ENCODE measurements at places on chromosomes 4 and X. TPM values are rescaled to one million over a fixed set of nuclear protein-coding genes. Genes with fewer than 3 reads are reported as not detected.

- peaks cover 23% of the 10 kb centered on the region for H3K4me1 ChIP-seq
- H3K27me3 ChIP-seq, result no peaks in the 10 kb centered on the region
- H3K27ac ChIP-seq, result peak overlapping the region; percentile 72
- no peak for DNase-seq
- peak overlapping the region; percentile 79 for H3K4me3 ChIP-seq
- no peaks in the 10 kb centered on the region for H3K36me3 ChIP-seq
Measured at GRCh38 chr4:74098427-74098994, 484 bp downstream of the CXCL2 start.

The IQSEC2 gene
- total RNA-seq, result 20.5 TPM

The PLS3 gene
- total RNA-seq, result 78.9 TPM

- no peak overlapping the region for H3K27ac ChIP-seq
- no peak overlapping the region for H3K4me3 ChIP-seq
- no peaks in the 10 kb centered on the region for H3K27me3 ChIP-seq
- H3K4me1 ChIP-seq, result no peaks in the 10 kb centered on the region
Measured at GRCh38 chr4:166518315-166518714, 645.3 kb downstream of the TLL1 start.

DNA sequence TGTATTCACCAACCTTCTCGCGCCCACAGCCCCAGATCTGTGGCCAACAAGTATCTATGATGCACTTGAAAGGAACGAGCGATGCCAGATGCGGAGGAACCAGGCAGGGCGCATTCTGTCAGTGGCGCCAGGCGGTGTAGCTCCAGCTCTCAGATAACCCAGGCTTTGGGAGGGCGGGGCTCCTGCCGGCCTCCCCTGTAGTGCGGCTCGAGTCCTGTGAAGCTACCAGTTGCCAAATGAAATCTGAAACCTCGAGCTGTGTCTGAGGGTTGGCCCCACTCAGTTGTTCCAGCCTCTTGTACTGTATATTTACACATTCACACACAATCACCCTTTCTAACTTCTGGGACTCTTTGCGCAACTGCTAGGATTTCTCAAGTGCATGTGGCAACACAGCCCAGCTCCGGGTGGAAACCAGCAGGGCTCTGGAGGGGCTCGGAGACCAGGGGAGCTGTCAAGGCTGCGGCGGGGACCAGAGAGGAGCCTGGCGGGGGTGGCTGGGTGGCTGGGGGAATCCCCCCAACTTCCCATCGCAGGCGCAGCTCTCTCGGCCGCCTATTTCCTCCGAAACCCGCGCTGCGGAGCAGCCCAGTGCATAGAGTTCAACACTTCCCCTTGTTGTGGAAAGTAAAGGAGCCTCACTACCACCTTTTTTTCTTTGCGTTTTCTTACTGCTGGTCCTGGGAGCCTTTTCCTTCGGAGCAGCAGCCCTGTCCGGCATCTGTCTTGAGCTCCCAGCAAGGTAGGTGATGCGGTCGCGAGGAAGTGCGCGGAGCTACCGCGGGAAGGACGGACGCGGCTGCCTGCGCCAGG lies at the start of gene ARHGAP24:
Gene ARHGAP24, plus strand, starts transcription at position 333 of the 813 bp plus-strand sequence.
- peaks cover 33% of the 10 kb centered on the region for H3K27me3 ChIP-seq
- peak within 1 kb of the TSS; percentile 68 for H3K27ac ChIP-seq

DNA sequence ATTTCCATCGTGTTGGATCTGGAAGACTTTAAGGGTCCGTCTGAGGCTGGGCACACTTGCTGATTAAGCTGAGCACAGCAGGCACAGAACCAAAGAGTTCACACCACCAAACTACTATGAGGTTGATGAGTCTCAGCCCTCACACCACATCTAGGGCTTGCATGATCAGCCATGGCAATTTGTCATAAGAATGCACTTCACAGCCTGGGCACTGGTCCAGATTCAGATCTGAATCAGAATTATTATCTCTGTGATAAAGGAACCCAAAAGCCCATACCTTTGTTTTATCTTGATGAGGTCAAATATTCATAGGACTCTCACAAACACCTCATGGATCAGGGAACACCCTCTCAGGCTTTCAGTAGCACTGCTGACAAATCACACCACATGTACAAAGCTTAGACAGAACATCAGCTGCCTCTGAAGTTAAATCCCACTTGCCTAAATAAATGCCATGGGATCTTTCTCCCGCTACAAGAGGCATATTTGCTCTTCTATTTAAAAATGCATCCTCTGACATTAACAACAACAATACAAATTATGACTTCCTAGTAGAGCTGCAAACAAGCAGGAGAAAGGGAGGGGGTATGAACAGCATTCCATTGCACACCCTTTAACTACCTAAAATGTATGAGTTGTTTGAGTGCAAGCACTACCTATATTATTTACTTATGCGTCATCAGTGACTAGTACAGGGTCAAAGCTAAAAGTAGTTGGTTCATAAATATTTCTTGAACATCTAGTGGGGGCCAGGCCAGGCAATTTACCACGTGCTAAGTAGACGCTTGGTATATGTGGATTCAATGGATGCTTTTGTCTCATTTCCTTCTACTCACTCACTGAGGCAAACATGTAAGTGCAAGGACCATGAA lies 186.3 kb upstream of the FGF13 start:
- H3K27ac ChIP-seq, result no peak overlapping the region
- H3K36me3 ChIP-seq, result no peaks in the 10 kb centered on the region
- no peaks in the 10 kb centered on the region for H3K4me1 ChIP-seq
- H3K4me3 ChIP-seq, result no peak overlapping the region
- DNase-seq, result no peak

The PCDH10 gene
- 0.42 TPM for total RNA-seq

DNA sequence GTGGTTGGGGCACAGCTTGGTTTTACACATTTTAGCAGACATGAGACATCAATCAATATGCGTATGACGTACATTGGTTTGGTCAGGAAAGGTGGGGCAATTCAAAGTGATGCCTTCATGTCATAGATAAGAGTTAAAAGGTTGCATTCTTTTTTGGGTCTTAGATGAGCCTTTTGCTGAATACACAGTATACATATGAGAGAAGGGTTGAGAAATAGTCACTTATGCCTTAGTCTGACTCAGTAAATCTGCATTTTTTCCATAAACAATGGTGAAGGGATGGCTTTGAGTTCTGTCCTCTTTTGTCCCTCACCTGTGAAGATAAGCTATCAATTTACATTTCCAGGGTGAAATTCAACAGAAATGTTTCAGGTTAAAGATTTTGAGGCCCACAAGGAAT lies 43.9 kb upstream of the UGT2B15 start:
- DNase-seq, result no peak
- no peak overlapping the region for H3K27ac ChIP-seq
- H3K4me3 ChIP-seq, result no peak overlapping the region
- no peaks in the 10 kb centered on the region for H3K27me3 ChIP-seq
- no peaks in the 10 kb centered on the region for H3K4me1 ChIP-seq

The TLL1 gene
- total RNA-seq, result 8.3 TPM

DNA sequence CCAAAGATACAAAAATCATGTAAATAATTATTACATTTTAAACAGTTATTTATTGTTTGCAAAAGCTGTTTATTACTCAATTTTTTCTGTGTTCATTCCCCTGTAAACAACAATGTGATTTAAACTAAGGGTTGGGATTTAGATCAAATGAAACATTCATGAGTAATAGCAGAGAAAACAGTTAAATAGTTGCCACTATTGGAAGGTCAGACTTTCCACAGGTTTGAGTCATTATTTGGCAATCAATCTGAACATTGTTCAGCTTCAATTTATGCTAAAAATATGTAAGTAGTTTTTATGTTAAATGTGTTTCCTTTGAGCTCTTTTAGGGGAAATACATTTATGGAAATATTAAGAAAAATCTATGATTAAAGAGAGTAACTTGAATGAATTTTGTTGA lies 144.9 kb downstream of the STIM2 start:
- no peak for DNase-seq
- no peaks in the 10 kb centered on the region for H3K27me3 ChIP-seq
- H3K36me3 ChIP-seq, result no peaks in the 10 kb centered on the region
- no peak overlapping the region for H3K4me3 ChIP-seq
- peaks cover 15% of the 10 kb centered on the region for H3K4me1 ChIP-seq

The UGT2B10 gene
- not detected for total RNA-seq

DNA sequence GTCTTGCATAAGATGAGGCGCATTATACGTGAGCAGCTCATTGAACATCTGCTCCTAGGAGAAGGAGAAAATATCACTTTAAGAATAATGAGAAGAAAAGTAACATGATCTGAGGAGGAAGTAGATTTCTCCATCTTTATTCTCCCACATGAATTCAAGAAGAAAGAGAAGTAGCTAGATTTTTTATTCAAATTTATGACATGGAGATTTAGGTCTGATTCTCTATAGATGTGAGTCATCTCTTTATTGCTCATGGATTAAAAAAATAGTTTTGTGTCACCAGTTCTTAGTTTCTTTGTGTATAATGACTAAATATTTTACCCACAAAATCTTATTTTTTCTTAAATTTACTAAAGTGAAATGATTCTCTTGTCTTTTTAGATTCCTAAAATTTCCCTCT lies 40.4 kb downstream of the HPGDS start:
- H3K27me3 ChIP-seq, result no peaks in the 10 kb centered on the region
- H3K36me3 ChIP-seq, result no peaks in the 10 kb centered on the region
- DNase-seq, result no peak

- H3K27me3 ChIP-seq, result no peaks in the 10 kb centered on the region
- no peaks in the 10 kb centered on the region for H3K36me3 ChIP-seq
- peak overlapping the region; percentile 24 for H3K27ac ChIP-seq
- no peak overlapping the region for H3K4me3 ChIP-seq
Measured at GRCh38 chr4:147714575-147715401, 17.1 kb upstream of the ARHGAP10 start.

DNA sequence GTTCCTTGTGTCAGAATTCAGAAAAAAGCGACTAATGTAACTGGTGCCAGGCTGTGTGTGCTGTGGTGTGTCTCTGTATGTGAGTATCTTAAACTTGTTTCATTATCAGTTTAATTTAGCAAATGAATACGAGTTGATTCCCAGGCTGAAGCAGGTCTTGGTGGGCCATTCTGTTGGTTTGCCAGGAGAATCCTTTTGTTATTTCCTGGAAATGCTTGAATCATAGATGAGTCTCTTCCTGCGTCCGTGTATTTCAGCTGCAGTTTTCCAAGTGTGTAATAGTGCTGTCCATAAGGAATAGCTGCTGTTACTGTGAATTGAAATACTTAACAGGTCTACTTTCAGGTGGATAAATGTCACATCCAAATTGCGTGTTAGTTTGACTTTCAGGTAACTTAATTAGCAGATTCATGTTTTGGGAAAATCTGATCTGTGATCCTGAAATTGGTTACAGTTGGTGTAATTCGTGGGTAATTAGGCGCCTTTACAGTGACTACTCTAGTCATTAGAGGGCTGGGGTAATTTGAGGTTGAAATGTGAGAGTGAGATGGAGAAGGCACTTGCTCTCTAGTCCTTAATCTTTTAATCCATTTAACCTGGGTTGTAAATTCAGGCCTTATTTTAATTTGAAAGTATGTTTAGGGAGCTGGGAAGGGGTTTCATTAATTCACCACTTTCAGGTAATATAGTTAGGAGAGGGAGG lies 23.8 kb downstream of the TMEM131L start:
- H3K27me3 ChIP-seq, result no peaks in the 10 kb centered on the region
- H3K27ac ChIP-seq, result no peak overlapping the region
- peaks cover 47% of the 10 kb centered on the region for H3K4me1 ChIP-seq

- no peaks in the 10 kb centered on the region for H3K27me3 ChIP-seq
- H3K4me1 ChIP-seq, result peaks cover 13% of the 10 kb centered on the region
- DNase-seq, result peak; percentile 60
- H3K27ac ChIP-seq, result no peak overlapping the region
- no peaks in the 10 kb centered on the region for H3K36me3 ChIP-seq
Measured at GRCh38 chr4:102734116-102734515, 26.7 kb downstream of the MANBA start.

The RAB40AL gene
- total RNA-seq, result 0.52 TPM

The DCLK2 gene
- total RNA-seq, result 29.3 TPM

DNA sequence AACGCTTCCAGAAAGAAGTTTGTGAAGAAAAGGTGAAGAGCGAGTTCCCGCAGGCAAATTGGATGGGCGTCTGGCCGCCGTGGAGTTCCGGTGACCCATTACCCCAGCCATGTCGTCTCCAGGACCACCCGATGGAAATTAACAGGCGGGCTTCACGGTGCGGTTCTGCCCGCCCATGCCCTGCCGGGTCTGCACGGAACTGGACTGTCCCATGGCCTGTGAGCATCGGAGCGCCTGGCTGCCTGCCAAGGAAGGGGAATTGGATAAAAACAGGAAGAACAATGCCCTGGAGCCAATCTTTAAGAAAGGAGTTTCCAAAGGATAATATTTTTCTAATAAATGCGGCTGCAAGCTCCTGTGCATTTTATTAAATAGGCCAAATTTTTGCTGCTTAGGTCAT lies 319.8 kb upstream of the SLC7A11 start:
- no peak overlapping the region for H3K4me3 ChIP-seq
- no peak for DNase-seq
- H3K27ac ChIP-seq, result no peak overlapping the region
- H3K27me3 ChIP-seq, result no peaks in the 10 kb centered on the region

The SH3RF1 gene
- 10.3 TPM for total RNA-seq

- H3K36me3 ChIP-seq, result no peaks in the 10 kb centered on the region
- no peaks in the 10 kb centered on the region for H3K27me3 ChIP-seq
Measured at GRCh38 chrX:39907964-39908661, 189.6 kb downstream of the BCOR start.

DNA sequence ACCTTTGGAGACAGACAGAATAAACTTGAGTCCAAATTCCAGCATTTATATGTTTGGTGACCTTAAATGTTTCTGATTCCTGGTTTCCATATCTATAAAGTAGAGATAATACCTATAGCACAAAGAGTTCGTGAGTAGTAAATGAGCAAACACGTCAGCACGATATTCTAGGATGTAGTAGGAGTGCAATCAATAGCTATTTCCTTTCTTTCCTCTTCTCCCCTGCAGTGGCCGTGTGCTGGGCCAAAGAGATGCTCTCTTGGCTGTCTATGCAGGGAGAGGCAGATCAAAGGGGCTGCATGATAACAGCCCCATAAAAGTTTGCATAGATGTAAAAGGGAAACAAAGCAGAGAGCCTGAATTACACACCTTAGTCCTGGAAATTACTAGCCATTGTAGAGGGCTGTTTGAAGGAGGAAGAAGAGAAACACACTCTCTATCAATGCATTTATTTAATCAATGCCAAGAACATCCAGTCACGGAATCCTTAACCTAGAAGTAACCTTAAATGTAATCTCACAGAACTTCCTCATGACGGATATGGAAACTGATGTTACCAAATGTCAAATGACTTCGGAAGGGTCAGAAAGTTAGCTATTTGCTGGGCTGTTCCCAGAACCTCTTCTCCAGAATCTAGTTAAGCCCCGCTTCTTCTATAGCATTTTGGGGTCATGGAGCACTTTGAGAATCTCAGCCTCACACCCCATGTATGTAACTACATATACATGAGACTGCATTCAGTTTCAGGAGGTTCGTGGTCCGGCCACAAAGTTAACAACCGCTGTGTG lies 35.5 kb upstream of the PLAC8 start:
- H3K4me3 ChIP-seq, result no peak overlapping the region
- no peaks in the 10 kb centered on the region for H3K27me3 ChIP-seq
- no peak for DNase-seq
- H3K36me3 ChIP-seq, result no peaks in the 10 kb centered on the region
